Memory B cell (primary cell): ENCODE measurements at places on chromosomes 7 and 10.

DNA sequence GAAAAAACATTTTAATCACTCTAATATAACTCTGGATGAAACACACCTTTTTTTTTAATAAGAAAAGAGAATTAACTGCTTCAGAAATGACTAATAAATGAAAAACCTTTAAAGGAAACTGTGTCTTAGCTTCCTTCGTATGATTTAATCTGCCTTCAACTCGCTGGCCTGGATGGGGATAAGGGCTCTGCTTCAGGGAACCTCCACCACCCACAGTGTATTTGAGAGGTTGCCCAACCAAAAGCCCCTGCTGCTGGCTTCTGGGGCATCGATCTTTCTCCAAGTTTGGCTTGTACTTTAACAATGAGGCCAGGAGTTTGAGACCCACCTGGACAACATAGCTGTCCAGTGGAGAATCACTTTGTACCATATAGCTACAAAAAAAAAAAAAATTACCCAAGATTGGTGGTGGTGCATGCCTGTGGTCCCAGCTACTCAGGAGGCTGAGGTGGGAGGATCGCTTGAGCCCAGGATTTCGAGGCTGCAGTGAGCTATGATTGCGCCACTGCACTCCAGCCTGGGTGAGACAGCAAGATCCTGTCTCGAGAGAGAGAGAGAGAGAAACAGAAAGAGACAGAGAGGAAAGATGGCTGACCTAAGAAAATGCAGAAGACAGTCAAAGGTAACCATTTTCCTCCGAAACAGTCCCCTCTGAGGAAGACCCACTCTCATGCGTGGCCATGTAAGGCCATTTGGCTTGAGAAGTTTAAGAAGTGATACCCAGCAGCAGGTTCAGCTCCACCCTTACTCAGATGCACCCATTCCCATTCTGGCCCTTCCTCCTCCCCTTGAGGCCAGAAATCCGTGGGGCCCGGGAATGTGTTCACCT lies 13.6 kb upstream of the LIMK1 start:
- no peak for DNase-seq

GRCh38 chr10:112951359-112952281 lies 1.6 kb downstream of the TCF7L2 start:
- DNase-seq = no peak

GRCh38 chr10:6579183-6579903 lies 733 bp downstream of the PRKCQ start:
- no peak for DNase-seq

GRCh38 chr10:132400547-132401151 lies 3.6 kb downstream of the PWWP2B start:
- DNase-seq = no peak

DNA sequence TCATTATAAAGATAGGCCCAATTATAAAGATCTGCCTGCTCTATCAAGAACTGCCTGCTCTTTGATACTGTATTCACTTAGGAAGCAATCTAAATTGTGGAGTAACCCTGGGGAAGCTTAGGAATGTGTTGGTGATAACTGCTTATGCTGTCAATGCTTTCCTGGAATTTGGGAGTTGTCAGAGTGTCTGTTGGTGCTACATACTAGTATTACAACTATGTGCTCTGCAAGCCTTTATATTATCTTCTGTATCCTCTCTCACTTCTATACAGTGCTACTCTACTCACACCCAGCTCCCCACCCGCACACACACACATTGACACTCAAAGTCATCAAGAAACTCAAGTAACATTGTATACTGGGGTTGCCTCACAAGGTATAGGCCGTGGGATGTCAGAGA lies 6.1 kb downstream of the ZNF277 start:
- DNase-seq = no peak

DNA sequence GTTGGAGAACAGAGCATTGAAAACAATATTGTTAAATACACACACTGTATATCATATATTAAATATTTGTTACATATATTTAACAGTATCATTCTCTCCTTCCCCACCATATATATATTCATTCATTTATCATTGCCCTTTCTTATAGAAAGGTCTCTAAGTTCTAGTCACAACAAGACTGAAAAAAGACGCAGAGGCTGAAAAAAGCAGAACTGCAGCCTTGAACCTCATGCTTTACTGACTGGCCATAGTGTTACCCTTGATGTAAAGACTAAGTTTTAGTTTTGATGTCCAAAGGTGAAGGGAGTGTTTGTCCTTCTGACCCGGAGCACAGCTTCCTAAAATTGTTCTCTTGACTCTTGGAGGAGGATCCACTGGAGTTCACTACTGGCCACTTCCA lies 247.9 kb downstream of the PTEN start:
- DNase-seq = no peak

DNA sequence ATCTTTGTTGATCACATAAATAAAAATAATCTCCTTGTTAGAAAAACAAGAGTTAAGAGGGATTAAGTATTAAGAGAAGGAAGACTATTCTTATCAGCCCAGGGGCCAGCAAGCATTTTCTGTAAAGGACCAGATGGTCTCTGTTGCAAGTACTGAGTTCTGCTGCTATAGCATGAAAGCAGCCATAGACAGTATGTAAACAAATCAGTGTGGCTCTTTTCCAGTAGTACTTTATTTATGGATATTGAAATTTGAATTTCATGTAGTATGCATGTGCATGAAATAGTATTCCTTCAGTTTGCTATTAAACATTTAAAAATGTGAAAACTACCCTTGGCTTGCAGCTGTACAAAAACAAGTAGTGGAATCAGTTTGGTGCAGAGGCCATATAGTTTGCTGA lies 81.7 kb downstream of the STK31 start:
- DNase-seq = no peak

DNA sequence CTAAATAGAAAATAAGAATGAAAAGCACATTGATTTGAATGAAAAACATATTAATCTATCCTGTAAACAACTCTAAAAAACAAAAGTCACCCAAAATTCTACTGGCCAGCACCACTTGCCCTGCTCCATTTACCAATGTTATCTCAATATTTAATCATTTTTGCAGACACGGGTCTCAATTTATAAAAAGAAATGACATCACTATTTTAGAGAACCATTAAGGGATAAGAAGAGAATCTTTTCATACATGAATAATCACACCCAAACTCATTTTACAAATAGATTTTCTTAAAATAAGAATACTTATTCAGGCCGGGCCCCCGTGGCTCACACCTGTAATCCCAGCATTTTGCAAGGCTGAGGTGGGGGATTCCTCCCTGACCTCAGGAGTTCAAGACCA lies 3.9 kb downstream of the SAR1A start:
- no peak for DNase-seq

- DNase-seq = no peak
Observed at GRCh38 chr7:137342828-137343261, 688 bp downstream of the PTN start.

DNA sequence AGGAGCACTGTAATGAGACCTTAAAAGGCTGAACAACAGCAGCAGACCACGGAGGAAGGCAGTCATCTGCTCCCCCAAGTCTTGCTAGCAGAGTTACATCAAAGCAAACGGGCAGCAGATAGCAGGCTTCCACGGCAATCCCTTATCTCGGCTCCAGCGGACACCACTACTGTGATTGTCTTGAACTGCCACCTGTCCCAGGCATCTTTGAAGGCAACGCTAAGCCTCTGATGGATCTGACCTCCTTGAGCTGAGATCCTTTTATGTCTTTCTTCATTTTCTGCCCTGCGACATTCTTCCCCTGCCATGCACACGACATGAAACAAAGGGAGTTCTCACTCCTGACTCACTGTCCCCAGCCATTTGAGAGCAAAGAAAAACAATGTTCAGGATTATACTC lies 111.7 kb downstream of the GLI3 start:
- no peak for DNase-seq

DNA sequence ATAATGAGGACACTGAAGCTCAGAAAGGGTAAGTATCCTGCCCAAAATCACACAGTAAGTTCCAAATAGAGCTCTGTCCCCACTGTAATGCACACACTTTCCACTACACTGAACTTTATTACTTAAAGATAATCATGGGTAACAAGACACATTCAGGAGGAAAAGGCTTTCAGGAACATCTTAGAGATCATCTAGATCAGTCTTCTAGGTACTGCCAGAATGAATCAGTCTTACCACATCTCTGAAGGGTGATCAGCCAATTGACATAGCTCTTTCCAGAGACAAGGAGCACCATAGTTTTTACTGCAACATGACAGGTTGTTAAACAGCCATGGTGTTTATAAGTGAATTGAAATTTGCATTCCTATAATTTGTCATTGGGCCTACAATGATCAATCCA lies 5.4 kb upstream of the HERPUD2 start:
- DNase-seq = no peak

DNA sequence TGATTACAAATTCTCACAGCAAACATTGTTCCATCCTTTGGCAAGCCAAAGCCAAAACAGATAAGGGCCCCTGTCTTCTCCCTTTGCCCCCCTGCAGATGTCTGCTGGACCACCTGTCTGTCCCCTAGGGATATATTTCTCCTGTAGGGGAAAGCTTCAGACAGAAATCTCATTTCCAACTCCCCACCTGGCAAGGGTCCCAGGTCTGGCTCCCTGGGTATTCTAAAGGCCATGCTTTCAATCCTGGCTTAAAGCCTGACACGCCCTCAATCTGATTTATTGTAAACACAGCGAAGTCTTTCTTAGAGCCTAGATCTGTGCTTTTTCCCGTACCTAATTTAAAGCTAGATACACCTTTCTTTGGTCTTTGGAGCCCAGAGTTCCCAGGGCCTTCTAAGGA lies 66.1 kb downstream of the KCNMA1 start:
- no peak for DNase-seq

DNA sequence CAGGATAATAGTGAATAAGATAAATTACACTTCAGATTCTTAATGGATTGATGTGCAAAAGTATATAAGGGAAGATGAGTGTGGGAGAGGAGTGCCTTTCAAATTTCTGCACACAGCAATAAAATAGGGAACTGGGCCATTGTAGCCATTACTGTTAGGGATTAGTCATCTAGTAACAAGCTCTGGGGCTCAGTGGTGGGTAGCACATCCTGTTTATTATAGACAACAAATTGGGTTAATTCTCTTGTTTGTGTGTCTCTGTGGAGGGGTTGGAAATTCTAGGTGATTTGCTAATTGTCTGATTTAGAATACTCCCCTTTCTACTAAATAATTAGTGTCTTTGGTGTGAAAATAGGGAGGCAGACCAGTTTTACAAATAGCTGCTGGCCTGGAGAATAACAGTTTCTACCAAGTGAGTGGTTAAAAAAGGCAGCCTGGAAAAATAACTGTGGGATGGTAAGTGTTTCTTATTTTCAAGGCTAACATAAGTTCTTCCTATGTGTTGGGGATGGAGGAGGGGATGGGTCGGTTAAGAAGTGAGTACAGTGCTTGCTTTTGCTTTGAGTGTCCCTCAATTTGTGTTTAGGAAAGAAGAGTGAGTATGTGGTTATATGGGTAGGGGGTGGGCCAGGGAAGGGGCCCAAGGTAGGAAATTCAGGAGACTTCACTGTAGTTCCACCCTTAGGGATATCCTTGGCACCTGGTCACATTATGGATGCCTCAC lies 43.3 kb upstream of the TMEM248 start:
- DNase-seq = no peak

DNA sequence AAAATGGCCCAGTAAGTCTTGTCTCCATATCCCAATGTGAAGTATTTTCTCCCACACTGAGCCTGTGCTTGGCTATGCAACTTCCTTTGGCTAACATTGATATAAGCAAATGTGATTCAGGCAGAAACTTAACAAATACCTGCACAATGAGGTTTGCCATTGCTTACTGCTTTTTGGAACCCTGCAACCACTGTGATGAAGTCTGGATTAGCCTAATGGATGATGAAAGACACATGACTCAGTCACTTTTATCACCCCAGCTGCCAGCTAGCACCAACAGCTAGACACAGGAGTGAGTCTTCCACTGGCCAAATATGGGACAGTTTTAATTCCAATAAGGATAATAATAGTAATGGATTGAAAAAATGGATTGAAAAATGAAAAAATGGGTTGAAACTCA lies 854.5 kb downstream of the GRM8 start:
- DNase-seq = no peak

DNA sequence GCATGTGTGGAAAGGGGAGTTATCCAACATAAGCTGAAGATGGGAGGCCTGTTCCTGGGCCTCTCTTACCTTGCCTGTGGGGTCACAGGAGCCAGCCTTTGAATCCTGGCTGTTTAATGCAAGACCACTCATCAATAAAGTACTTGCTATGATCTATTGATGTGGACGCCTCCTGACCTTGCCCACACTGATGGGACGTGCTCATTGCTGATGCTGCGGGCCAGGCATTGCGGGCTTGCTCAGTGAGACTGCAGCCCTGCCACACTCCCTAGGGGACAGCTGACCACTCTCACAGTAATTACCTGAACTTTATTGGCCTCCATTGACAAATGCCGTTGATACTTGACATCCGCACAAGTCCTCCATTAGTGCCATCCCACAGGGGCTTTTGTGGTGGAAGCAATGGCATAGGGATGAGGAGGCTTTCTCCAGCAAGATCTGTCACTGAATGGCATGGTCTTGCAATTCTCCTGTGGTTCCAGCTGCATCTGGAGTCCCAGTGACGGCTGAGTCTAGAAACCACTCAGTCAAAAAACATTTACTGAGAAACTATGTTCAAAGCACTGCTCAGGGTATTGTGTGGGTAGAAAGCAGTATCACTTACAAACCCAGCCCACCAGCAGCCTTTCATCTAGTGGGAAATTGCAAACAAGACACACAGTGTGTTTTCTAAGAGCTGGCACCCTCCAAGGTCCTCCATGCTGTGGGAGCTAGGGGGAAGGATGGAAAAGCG lies 135.1 kb upstream of the YAE1 start:
- DNase-seq = no peak

DNA sequence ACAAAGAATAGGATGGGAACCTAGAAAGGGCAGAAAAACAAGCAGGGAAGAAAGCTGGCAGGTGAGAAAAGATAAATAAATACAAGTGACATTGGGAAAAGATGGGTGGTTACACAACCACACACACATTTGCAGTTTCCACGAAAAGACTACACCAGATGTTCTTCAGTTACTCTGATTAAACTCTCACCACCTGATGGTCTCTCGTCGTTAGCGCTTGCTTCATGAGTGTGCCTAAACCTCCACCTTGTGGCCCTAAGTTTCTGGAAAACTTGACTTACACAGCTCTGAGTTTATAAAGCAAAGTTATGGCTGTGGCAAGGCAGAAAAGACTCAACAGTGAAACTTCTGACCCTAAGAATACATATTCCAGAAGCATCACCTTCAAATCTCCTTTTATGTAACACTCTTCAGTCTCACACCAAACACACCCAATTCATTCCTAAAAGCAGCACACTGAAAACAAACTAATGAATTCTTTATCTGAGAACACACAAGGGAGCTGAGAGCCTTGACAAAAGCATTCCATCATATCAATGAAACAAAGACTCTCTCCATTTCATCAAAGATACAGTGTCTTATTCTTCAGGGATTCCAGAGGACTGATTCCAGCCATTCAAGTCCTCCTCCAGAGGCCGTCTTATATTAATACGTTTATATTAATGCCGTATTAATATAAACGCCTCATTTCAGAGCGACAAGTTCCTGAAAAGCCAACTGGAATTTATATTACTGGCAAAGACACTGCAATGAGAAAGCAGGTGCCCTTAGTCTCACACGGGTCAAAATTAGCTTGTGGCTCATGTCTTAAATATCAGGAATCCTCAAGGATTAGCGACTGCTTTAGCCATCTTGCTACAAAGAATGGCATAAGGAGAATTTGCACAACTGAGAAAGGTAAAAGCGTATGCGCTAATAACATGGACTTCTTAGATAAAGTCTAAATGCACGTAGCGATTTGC lies 77.6 kb downstream of the RNF216 start:
- DNase-seq = no peak
